Bronchus fibroblast of lung (primary cell): ENCODE measurements at places on chromosomes 3 and 15. TPM values are rescaled to one million over a fixed set of nuclear protein-coding genes. Genes with fewer than 3 reads are reported as not detected.

Gene PCOLCE2
- 1.3 and 1.5 TPM in 2 replicates for total RNA-seq

Gene SSR3
- 182 and 214 TPM in 2 replicates for total RNA-seq

Gene ESYT3
- total RNA-seq = 0.17 TPM in 1 of 2 replicates, not detected in the other

Gene GABRA5
- total RNA-seq = 0.17 and 0.30 TPM in 2 replicates

Gene MNS1
- 1.8 and 3.4 TPM in 2 replicates for total RNA-seq

Gene RPUSD3
- 51.3 and 56.5 TPM in 2 replicates for total RNA-seq

Gene PLOD2
- total RNA-seq = 49.2 and 56.5 TPM in 2 replicates

Gene KLHL6
- total RNA-seq = not detected in 2 replicates

Gene BTLA
- not detected in 2 replicates for total RNA-seq

Gene SNRPA1
- total RNA-seq = 59.3 and 62.3 TPM in 2 replicates

Gene RASL12
- 8.5 and 10.4 TPM in 2 replicates for total RNA-seq

Gene ACKR2
- total RNA-seq = under 0.01 and 0.50 TPM in 2 replicates

Gene TMEM43
- total RNA-seq = 85.8 and 99.5 TPM in 2 replicates

Gene SLCO2A1
- 2.7 and 3.0 TPM in 2 replicates for total RNA-seq

Gene RTP1
- not detected in 2 replicates for total RNA-seq

Gene ALDH1L1
- 0.15 and 0.50 TPM in 2 replicates for total RNA-seq

Gene ZBED2
- not detected in 2 replicates for total RNA-seq

Gene CCNB2
- 141 and 156 TPM in 2 replicates for total RNA-seq

Gene TEX9
- total RNA-seq = 1.0 and 1.8 TPM in 2 replicates

Gene TMEM115
- 52.5 and 56.2 TPM in 2 replicates for total RNA-seq

Gene RTP3
- total RNA-seq = not detected in 2 replicates

Gene FANCD2OS
- total RNA-seq = not detected in 2 replicates

Gene FSTL1
- 332 and 334 TPM in 2 replicates for total RNA-seq

Gene RBMS3
- total RNA-seq = 13.6 and 15.8 TPM in 2 replicates

Gene GOLGA8B
- 13.1 and 16.8 TPM in 2 replicates for total RNA-seq

Gene SLC12A1
- total RNA-seq = not detected in 2 replicates

Gene CAMKV
- not detected in 2 replicates for total RNA-seq

Gene LMOD3
- total RNA-seq = not detected in 2 replicates

Gene BFSP2
- total RNA-seq = not detected in 2 replicates

Gene GOLGA8O
- total RNA-seq = not detected in 2 replicates

Gene OR4M2
- not detected in 2 replicates for total RNA-seq

Gene RYR3
- not detected in 2 replicates for total RNA-seq

Gene TMEM108
- total RNA-seq = 0.50 and 0.89 TPM in 2 replicates

Gene SLC28A1
- not detected in 2 replicates for total RNA-seq

Gene IDH3A
- total RNA-seq = 33.6 and 36.9 TPM in 2 replicates

Gene TLR9
- total RNA-seq = under 0.01 TPM in 1 of 2 replicates, not detected in the other

Gene ROPN1B
- total RNA-seq = not detected in 2 replicates

Gene CISH
- total RNA-seq = 1.2 and 2.1 TPM in 2 replicates

Gene CPLX3
- not detected in 2 replicates for total RNA-seq

Gene GP5
- total RNA-seq = under 0.01 TPM in 1 of 2 replicates, not detected in the other

Gene KLF15
- total RNA-seq = 3.2 and 3.3 TPM in 2 replicates

Gene EIF4E3
- total RNA-seq = 1.6 and 1.8 TPM in 2 replicates

Gene SYNM
- 1.6 and 1.8 TPM in 2 replicates for total RNA-seq

Gene GHSR
- not detected in 2 replicates for total RNA-seq
